ENCODE measurements at places on chromosomes 4 and X.
A peak's percentile ranks its signal among the peaks of the same experiment; 100 is the strongest.

DNA sequence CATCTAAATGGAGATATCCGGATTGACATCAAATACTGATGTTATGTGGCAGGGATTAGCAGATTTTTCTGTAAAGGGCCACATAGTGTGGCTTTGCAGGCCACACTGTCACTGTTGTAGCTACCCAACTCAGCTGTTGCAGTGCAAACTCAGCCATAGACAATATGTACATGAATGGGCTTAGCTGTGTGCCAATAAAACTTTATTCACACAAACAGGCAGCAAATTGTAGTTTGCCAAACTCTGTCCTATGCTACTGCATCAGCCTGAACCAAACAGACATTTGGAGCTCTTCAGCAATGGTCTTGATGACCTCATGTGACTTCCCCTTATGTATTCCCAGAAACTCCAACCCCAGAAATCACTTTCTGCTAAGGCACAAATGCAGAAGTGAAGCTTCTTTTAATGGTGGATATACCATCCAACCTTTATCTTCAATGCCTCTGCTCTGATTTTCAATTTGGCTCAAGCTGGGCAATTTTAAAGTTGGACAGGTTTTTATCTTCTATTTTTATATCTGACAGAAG, 18.4 kb upstream of the TRPC5OS start:
- DNase-seq: no peak

DNA sequence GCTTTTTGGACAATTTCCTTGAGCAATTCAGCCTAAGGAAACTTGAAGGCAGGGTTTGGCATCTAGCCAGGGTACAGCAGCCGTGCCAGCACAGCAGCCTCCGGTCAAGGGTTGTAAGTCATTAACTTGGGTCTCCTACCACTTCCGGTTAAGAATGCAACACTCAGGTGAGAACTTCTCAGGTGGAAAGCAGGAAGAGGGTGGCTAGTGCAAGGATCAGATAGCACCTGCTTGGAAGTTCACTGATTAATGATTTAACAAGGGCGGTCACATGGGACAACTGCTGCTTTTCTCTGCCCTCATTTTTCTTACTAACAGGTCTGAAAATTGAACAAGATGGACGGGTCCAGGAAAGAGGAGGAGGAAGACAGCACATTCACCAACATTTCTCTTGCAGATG, 30.1 kb upstream of the SCOC start:
- DNase-seq: peak; percentile 6

DNA sequence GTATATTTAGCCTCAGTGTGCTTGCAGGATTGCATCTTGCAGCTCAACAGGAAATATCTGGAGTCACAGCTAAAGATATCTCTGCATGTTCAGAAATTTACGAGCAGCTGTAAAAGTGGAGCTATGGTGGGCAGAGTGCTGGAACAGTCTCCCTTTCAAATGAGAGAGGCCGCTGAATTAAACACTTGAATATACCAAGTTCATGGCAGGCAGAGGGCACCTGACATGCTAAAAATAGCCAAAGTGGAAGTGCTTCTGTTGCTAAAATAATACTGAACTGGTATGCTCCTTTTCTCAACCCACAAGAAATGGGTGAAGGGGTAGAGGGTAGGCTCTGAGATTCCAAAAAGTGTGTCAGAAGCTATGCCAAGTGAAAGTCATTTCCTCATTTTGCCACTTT, 98.1 kb downstream of the MGST2 start:
- no peak for DNase-seq

GRCh38 chr4:95360256-95360903, 188.4 kb downstream of the UNC5C start:
- no peak for DNase-seq

GRCh38 chrX:138748480-138748879, 37.0 kb upstream of the FGF13 start:
- peak; percentile 11 for DNase-seq

GRCh38 chrX:29225670-29226069, 638.4 kb downstream of the IL1RAPL1 start:
- DNase-seq: no peak

Measured in GM12865 (cell line).